ENCODE measurements at places on chromosomes 2 and 18.

GRCh38 chr2:60353406-60353800, 200.1 kb downstream of the BCL11A start:
- no peak for DNase-seq

DNA sequence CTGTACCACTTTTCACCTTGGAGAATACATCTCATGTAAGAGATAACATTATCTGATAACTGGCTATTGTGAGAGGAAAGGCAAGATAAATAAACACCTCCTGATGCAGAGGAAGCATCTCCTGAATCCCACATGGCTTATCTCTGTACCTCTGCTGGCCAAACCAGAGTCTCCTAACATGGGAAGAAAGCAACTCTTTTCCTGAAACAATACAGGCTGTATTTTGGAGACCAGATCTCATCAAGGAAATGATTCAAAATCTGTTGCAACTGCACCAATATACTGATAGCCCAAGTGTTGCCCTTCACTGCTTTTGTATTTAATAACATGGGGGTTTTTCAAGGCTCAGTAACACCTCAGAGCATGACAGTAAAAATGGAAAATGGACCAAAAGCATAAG, 106.9 kb downstream of the MREG start:
- no peak for DNase-seq

DNA sequence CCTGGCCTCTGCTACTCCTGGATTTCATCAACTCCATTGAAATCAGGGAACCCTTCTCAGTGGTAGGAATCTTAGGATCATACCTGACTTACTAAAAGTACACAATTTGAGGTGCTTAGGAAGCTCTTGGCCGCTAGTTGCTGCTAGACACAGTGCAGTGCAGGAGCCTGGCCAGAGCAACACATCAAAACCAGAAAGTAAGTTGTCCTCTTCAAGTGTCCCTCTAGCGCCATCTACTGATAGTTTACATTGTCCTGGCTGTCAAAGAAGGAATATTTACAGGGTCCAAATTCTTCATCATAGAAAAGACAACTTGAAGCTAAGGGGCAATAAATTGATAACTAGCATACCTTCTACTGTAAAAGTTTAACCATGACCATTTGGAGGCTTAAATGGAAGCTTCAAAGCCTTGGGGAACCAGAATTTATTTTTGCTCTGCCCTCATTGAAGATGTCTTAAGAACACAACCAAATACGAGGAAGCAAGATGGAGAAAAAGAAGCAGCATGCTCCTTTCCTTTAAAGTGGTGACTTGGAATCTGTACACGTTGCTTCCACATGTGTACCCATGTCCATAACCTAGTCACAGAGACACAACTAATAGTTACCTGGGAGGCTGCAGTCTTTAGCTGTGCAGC, 889.1 kb upstream of the GCFC2 start:
- peak; percentile 91 for DNase-seq

DNA sequence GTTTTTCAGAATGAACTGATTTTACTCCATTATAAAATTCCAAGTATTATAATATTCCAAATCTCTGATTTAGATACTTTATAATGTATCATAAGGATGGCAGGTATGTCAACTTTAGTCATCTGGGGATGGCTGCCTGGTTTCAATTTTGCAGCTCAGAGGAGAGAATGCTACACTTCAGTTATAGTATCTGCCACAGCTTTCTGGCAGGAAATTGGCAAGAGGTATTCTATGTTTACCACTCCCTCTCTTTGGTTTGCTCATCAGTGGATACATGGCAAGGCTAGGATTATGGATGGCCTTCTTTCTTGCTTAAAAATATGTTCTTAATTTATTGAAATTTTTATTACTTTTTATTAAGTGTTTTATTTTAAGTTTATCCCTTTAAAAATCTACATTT, 67.0 kb upstream of the TNFRSF11A start:
- DNase-seq, result no peak

DNA sequence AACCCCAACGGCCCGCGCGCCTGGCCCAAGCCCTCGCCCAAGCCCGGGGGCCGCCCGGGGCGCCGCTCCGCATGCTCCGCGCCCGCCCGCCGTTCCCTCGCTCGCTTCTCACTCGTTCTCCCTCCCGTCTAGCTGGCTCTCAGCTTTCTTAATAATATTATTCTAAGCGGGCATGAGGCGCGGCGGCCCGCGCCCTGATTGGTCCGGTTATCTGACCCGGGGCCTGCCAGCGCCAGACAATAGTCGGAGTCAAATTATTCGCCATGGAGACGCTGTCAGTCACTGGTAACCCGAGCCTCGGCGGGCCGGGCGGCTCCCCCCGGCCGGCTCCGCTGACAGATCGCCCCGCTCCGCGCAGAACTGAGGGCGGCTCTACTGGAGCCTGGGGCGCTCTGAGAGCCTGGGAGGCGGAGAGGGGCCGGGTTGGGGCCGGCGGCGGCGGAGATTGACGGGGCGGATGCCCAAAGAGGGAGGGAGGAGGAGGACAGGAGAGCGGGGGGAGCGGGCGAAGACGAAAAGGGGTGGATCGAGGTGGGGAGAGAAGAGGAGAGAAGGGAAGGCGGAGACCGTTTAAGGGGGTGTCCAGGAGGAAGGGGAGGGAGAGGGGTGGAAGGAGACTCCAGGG, at the start of gene SIX2:
Gene SIX2, minus strand, starts transcription at position 150 of the 625 bp plus-strand sequence. CDS start 342 bp downstream, outside the sequence.
- peak; percentile 94 for DNase-seq

DNA sequence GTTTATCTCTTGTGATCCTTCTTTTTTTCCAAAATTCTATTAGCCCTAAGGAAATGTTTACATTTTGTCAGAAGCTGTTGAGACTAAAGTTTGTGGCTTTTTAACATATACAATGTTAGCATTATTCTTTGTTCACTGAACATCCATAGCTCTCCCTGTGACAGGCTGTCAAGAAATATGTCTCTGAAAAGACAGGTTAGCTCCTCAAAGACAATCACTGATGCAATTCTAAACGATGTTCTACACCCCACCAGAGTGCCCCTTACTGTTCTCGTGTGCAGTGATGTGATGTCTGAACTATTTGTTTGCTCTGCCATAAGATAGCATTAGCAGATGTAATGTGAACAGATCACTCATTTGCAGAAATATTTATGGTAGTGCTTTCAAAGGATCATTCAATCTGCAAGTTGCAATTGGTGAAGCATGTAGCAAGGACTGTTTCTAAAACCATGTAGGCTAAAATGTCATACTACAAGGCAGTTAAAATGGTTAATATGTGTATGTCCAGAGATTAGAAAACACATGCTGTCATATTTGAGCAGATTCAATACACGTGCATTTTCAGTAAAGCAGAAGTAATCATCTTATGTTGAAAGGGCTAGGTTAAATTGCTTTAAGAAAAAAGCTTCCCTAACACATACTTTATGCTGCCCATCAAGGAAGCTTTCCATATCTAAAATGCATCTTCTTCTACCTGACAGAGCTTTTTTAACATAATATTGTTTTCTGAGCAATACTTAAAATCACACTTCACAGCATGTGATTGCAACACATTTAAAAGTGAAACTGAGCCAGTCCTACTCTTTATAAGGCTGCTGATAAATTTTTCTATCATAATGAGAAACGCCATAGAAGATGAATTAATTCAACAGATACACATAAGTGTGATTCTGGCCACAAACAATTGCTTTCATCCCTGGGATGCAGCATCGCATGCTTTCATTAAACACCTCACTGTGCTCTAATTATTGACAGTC, 285.7 kb upstream of the UBE2E3 start:
- DNase-seq, result no peak

DNA sequence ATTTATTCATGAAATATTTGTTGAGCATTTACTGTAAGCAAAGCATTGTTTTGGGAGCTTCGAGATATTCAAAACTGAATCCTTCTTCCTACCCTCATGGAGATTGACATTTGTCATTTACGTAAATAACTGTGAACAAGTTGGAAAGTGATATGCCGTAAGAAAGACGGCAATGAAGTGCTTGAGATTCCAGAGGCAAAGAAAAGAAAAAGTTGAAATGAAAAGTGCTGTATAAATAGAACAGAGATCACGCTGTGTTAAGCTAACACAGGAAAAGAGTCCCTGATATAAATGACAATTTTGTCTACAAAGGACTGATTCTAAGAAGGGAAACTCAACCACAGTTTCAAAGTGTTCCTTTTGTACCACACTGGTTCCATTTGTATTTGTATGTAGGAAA, 1.8 kb downstream of the CHRNA1 start:
- DNase-seq, result no peak

Data from kidney glomerular epithelial cell (primary cell).